ENCODE measurements at places on chromosomes 3 and 15.

- H3K4me3 ChIP-seq, result no peak overlapping the region
- DNase-seq, result no peak
- H3K4me1 ChIP-seq, result no peaks in the 10 kb centered on the region
- H3K36me3 ChIP-seq, result no peaks in the 10 kb centered on the region
These were observed 271.5 kb downstream of the EFHB start for GRCh38 chr3:19662486-19662885.

DNA sequence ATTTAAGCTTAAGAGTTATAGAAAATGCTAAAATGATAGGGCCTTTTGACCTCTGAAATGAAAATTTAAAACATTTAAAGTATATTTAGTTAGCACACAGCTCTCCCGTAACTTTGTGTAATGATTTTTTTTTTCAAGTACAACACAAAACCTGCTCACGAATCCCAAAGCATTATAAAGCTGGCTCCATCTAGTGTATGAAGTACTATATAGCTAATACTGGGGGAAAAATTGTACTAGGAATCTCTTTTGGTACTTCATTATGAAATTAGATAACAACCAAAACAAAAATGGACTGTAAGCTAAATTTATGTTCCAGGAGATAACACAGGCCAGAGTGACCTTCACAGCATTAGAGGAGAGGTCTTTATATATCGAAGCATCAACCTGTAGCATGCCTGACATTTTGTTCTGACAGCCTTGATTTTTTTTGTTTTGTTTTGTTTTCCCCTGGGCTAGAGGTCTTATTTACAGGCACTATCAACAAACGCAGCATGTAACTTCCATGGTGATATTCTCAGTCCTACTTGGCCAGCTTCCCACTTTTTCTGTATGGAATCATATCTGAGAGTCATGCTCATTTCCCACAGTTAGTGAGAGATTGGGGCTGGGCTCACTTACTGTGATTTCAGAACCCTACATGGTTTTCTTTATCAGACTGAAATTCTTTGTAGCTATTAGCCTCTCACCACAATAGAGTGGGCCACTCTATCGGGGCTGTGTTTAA lies 116.3 kb downstream of the MITF start:
- H3K4me3 ChIP-seq, result no peak overlapping the region
- H3K27me3 ChIP-seq, result no peaks in the 10 kb centered on the region
- no peaks in the 10 kb centered on the region for H3K4me1 ChIP-seq
- H3K36me3 ChIP-seq, result no peaks in the 10 kb centered on the region
- no peak overlapping the region for H3K27ac ChIP-seq
- DNase-seq, result peak; percentile 33

DNA sequence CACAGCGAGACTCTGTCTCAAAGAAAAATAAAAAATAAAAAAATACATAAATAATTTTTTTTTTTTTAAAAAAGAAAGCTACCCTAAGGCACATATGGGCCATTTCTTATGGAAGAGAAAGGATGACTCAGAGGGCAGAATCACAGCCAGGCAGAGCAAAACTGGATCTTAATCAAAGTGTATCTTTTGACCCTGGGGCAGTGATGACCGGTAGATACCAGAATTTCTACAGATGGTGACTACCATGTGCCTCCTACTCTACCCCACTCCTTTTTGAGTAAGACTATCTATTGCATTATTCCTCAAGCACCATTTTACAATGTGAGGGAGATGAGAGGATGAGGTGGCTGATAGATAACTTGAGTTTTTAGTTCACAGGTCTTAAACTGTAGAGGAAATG lies 26.0 kb downstream of the TARS3 start:
- no peaks in the 10 kb centered on the region for H3K4me1 ChIP-seq
- H3K36me3 ChIP-seq, result peaks cover 28% of the 10 kb centered on the region
- no peak overlapping the region for H3K27ac ChIP-seq
- DNase-seq, result no peak

GRCh38 chr15:80464951-80465625 lies 60.9 kb downstream of the ARNT2 start:
- peak; percentile 61 for DNase-seq
- H3K36me3 ChIP-seq, result no peaks in the 10 kb centered on the region
- H3K27ac ChIP-seq, result no peak overlapping the region
- no peak overlapping the region for H3K4me3 ChIP-seq
- no peaks in the 10 kb centered on the region for H3K27me3 ChIP-seq
- H3K4me1 ChIP-seq, result peaks cover 38% of the 10 kb centered on the region

Measured in astrocyte (in vitro differentiated cells and primary cell).